Stimulated activated CD8-positive, alpha-beta memory T cell treated with anti-CD3 and anti-CD28 coated beads, Interleukin-2, amount 100 ng/mL, for 1 hour (primary cell): ENCODE measurements at places on chromosomes 4 and X.

DNA sequence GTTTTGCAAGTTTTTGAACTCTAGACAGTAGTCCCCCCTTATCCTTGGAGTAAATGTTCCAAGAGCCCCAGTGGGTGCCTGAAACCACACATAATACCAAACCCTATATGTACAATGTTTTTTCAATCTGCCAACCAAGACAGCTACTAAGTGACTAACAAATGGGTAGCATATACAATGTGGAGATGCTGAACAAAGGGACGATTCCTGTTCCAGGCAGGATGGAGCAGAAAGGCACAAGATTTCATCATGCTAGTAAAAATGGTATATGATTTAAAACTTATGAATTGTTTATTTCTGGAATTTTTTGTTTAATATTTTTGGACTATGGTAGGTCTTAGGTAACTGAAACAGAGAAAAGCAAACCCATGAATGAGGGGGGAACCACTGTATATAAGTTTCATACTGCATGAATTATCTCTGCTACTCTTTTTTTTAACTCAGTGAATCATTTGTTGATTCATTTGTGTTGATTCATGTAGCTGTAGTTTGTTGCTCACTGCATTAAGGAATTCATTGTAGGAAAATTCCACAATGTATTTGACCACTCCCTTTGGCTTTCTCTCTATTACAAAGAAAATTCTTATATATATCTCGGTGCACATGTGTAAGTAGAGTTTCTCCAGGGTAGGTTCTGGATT is 21.9 kb upstream of the ANXA3 start:
- DNase-seq: no peak

DNA sequence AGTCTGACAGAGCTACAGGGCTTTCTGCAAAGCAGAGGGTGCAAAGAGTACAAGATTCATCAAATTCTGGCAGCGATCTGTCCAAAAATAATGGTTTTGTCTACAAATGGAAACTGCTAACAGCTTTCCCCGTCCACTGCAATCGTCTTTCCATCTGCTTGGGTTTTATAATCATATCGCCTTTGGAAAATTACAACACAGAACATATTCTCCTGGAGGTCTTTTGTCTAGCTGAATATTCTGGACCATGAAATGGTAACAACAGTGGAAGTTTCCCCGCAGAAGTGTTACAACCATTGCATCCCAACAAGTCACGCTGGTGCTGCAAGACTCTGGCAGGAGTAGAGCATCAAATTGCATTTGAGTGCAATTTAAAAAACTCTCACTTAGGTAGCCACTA is 101.2 kb upstream of the BOD1L1 start:
- no peak for DNase-seq

DNA sequence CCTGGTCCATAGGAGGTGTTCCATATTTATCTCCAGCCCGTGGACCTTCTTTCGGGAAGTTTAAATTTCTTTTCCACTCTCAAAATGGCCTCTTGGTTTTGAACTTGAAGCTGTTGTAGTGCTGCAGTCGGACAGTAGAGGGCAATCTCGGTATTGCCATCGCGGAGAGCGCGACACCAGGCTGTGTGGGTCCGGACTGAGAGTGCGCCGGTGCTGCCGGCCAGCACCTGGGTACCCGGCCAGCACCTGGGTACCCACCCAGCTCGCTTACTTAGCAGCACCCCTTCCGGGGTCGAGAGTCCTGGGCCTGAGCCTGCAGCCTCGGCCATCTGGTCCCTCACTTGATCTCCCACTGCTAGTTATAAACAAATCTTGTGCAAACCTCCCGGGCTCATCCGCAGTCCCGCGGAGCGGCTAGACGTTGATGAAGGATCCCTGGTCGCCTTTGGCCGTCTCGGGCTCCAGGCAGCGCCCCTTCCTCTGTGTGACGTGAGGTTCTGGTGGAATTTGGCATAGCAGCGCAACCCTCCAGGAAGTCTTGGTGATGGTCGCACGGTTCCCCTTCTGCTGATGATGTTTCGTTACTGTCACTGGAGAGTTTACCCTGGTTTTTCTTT is 18.0 kb downstream of the FAM9A start:
- DNase-seq: no peak

DNA sequence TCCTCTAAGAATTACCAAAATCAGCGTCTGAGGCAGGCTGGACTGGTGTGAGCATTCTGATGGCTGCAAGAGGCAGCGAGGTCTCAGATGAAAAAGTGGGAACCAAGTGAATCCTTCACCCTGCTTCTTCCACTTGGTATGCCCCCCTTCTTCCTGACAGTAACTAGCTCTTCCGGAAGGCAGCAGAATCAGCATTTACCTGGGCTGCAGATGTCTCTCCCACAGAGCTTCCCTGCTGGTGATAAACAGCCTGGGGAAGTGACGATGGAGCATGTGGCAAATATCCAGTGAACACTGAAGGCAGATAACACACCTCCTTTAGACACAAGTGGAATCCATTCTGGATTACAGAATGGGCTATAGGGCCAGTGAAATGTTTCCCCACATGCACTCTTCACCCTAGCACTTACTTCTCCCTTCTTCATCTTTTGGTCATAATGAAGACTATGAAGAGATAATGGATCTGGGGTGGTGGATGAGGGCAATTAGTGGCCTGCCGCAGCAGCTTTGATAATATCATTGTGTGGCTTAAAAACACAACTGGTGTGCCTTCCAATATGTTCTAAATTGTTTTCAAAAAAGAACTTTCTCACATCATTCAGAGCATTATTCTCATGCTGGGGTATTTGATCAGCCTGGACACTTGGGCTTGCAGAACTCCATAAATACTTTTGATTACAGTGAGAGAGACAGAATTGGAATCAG is 60.8 kb upstream of the TBC1D9 start:
- no peak for DNase-seq

GRCh38 chrX:124125471-124125870 is 164.0 kb downstream of the STAG2 start:
- DNase-seq: no peak

DNA sequence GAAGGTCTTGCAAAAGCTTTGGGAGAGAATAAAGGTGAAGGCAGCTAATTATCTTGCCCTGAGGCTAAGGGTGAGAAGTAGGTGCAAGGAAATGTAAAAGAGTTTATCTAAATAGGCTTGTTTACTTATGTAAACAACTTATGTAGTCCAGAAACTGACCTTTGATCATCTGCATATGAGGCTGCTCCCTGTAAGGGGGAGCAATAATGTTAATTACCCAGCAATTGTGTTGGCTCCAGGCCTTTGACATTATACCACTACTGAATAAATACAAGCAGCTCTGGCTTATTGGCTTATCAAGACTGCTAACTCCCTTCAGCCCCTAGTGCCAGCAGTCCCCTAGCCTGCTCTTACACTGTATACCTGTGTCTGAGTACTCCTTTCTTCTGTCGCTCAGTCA is 303.7 kb upstream of the GNPDA2 start:
- no peak for DNase-seq

DNA sequence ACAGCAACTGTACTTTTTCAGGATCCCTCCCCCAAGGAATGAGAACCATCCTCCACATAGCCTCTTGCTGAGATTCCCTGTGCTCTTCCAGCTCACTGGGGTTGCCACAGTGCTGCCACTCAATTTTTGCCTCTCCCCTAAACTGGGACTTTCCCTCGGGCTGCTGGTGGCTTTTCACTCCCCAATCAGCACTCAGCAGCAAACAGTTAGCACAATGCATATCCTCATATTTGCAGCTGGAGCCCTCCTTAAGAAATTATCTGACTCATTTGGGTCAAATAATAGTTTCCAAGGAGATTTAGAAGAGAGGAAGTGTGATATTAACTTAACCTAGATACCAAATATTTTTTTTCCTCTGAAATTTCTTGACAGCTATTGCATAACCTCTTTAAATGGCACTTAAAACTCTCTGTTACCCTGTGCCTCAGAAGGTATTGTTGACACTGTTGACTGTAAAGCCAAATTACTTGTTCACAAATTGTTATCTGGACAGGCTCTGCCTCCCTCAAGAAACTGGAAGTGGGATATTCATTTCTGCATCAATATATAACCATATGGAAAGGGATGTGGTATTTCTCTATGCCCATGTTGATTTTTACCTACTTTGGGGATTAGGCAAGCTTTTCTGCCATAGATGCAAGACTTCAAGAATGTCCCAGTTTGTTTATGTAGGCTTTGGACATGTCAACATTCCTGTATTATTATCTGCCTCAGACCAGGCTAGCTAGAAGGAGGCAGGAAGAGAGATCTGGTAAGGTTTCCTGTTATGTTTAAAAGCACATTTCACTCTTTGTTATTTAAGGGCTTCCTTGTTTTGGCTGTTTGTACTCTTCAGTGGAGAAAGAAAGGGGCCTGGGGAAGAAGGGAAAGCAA is 58.0 kb downstream of the SEPTIN11 start:
- no peak for DNase-seq

DNA sequence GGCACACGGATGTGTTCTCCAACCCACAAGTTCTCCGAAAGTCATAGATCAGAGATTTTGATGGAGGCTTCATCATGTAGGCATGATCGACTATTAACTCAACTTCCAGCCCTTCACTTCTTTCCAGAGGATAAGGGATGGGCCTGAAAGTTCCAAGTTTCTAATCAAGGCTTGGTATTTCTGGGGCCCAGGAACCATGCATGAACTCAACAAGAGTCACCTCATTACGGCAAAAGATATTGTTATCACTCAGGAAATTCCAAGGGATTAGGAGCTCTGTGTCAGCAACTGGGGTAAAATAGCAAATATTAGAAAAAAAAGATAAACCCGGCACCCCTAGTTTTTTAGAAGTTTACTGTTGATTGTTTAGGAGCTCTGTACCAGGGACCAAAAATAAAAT is 240.1 kb upstream of the PPP1R2C start:
- no peak for DNase-seq

- no peak for DNase-seq
These were observed 23.7 kb downstream of the NEUROG2 start for GRCh38 chr4:112492321-112492720.
